ENCODE measurements at places on chromosomes 5 and 9. TPM values are rescaled to one million over a fixed set of nuclear protein-coding genes. Genes with fewer than 3 reads are reported as not detected.

DNA sequence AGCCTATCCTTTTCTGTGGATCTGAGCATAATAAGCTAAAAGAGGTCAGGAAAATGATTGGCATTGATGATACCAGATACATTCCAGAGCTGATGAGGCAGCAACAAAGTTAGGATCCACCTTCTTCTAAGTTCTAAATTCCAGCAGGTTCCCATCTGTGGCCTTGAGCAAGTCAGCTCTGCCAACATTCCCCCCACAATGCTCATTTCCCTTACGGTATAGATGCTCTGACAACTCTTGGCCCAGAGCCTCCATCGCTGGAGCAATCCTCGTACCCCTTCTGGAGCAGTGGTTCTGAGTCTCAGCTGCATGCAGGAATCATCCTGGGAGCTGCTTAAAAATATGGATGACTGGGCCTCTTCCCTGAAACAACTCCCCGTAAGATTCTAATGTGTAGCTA is 78.1 kb downstream of the MED27 start:
- no peak for DNase-seq

GRCh38 chr9:70402213-70402612 is 12.2 kb downstream of the KLF9 start:
- DNase-seq: no peak

DNA sequence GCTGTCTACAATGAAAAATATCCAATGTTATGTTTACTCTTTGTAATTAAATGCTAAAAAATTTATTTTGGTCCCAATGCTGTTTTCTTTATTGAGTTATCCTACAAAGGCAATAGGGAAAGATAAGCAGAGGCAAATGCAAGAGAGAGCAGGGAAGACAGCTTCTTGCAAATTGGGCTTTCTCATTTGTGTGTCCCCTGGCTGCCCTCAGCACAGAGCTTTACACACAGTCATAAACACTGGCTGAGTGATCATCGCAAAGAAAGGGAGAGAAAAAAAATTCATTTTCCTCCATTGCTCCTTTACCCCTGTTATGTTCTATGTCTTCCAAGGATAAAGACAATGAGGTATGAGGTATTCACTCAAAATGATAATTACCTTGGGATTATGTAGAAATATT is 2.3 kb upstream of the TSSK1B start:
- DNase-seq: no peak

GRCh38 chr5:174608631-174609097 is 115.7 kb upstream of the MSX2 start:
- DNase-seq: peak; percentile 88

DNA sequence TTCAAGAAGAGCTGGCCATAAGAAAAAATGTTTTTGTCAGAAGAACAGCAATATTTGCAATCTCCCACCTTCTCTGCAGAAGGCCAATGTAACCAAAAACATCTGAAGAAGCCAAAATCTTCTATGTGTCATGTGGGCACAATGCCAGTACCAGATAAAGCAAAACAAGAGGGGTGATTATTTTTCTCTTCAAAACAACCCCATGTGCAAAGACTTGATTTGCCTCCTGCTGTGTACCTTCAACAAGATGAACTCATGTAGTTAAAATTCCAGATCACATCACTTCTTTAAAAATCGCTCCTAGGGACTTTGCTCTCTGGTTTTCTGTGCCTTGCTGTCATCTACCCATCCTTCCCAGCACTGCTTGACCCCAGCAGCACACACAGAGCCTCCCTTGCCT is 134.0 kb upstream of the MAP3K1 start:
- DNase-seq: no peak

DNA sequence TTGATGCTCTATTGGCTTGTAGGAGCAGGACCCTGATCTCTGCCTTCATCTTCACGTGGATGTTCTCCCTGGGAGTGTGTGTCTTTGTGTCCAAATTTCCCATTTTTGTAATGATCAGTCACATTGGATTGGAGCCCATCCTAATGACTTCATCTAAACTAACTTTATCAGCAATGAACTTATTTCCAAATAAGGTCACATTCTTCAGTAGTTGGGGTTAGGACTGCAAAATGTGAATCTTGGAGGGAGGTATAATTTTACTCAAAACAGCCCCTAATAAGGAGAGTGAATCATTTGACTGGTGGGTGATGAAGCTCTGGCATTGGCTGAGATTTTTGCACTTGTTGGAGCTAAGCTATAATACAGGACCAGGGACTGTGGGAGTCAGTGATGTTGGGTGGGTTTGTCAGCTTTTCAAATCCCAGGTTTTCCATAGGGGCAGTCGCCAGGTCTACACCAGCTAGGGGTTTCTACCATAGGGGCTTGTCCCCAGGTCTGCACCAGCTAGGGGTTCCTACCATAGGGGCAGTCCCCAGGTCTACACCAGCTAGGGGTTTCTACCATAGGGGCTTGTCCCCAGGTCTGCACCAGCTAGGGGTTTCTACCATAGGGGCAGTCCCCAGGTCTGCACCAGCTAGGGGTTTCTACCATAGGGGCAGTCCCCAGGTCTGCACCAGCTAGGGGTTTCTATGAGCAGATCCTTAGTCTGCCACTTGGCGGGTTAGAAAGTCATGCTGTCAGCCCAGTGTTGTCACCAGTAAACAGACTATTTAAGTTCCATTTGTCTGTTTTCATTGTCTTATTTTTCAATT is 382.6 kb upstream of the DAP start:
- DNase-seq: no peak

DNA sequence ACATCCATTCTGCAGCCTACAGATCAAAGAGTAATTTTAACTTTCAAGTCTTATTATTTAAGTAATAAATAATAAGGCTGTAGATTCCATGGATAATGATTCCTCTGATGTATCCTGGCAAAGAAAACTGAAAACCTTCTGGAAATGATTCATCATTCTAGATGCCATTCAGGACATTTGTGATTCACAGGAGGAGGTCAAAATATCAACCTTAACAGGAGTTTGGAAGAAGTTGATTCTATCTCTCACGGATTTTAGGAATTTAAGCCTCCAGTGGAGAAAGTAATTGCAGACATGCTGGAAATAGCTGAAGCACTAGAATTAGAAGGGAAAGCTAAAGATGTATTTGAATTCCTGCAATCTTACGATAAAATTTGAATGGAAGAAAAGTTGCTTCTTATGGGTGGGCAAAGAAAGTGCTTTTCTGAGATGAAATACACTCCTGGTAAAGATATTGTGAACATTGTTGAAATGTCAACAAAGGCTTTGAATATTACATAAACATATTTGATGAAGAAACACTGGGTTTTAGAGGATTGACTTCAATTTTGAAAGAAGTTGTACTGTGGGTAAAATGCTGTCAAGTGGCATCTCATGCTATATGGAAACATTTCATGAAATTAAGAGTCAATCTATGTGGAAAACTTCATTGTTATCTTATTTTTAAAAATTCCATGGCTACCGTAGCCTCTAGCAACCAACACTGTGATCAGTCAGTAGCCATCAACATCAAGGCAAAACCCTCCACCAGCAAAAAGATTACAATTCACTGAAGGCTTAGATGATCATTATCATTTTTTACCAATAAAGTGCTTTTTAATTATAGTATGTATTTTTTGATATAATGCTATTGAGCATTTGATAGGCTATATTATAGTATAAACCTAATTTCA is 1141.0 kb downstream of the CDH12 start:
- DNase-seq: peak; percentile 34

- DNase-seq: no peak
Observed at GRCh38 chr5:31269259-31269658, 75.8 kb downstream of the CDH6 start.

GRCh38 chr5:34621277-34622097 is 34.6 kb upstream of the RAI14 start:
- no peak for DNase-seq

DNA sequence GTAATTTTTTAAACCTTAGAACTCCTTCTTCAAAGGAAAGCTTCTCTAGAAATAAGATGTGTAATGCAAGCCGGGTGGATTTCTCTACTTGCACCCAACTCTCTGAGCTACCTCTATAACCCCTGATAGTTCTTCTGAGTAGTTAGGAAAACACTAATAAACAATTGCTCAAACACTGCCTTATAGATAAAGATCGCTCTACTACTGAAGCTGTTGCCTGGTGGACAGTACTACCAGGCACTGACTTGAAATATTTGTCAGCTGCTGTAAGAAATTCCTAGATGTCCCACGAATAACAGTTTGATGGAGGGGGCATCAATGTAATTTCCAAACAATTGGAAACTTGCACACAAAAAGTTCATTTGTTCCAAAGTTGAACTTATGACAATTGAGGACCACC is 42.0 kb downstream of the NR3C1 start:
- no peak for DNase-seq

- DNase-seq: no peak
Observed at GRCh38 chr5:102955488-102955887, 164.4 kb downstream of the GIN1 start.

DNA sequence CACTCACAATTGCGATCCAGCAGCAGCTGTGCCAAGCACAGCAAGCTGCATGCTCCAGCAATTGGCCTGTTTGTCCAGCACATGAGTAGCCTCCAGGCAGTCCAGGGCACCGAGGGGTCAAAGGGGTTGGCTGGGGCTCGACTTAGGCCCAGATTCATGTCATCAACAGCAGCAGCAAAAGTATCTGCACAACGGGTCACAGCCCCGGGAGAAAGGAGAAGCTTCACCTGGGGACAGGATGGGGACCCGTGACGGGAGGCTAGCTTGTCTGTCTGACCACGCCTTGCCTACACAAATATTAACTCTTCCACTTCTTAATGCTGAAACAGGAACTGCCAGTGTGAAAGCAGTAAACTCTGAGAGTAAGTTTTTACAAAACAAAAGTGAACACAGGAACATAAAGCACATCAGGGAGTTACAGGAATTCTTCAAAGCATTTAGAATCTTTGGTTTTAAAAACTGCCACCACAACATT is 191.2 kb downstream of the PIK3R1 start:
- peak; percentile 33 for DNase-seq

DNA sequence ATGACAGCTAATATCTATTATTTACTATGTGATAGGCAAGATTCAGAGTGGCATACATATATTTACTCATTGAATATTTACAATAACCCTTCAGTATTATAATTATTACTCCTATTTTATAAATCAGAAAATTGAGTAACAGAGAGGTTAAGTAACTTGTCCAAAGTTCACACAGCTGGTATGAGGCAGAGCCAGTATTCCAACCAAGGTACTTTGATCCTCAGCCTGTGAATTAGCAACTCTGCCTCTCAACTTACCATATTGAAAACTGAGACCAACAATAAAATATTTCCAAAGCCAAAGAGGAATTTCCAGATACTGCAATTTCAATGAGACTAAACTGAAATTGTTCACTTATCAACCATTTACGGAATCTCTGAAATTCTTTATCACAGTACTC is 67.9 kb upstream of the TSLP start:
- DNase-seq: no peak

- peak; percentile 42 for DNase-seq
Observed at GRCh38 chr9:86128235-86128822, 29.0 kb upstream of the GOLM1 start.

DNA sequence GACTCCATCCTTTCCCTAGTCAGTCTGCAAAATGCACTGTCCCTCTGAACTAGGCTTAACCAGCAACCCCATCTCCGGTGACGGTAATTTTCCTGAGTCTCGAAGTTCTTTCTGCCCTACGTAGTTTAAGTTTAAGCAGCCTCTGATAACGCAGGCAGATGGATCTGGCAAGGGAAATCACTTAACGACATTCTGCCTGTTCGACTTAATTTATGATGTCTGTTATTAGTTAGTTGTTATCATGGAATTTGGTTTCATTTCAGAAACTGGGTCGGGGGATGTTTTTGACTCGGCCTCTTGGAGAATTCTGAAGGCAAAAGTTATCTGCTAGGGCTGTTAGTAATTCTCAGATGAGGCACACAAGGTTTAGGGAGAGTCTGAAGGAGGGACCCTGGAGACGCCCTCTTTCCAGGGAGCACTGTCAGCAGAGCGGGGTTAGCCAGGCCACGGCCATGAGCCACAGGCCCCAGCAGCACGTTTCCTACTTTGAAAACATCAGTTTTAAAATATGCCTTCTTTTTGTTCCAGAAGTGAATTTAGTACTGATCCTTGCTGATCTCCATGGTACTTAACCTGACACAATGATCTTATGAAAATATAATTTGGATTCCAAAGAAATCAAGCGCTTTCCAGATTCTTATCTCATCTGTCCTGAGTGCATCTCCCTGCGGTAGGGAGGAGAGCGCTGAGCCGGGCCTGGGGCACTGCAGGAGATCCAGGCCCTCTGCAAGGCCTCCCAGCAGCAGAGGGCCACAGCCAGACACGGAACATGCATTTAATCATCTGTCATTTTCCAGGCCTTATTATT is 171.0 kb upstream of the OTULINL start:
- no peak for DNase-seq

- DNase-seq: peak; percentile 50
Observed at GRCh38 chr9:115141612-115142011, 23.7 kb upstream of the TNC start.

DNA sequence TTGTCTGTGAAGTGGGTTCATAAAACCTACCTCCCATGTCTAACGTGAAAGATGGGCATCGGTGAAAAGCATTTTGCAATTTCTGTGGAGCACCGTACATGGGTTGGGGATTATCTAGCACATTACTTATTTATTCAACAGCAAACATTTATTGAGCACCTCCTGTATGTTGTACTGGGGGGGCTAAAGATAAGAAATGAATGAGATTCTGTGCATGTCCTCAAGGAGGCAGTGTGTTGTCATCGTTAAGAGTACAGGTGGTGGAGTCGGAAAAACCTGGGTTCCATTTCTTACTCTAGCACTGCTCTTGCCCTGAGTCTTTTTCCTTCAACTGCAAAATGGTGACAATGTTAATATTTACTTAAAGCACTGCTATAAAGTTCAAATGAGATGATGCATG is 30.4 kb upstream of the DENND1A start:
- no peak for DNase-seq

DNA sequence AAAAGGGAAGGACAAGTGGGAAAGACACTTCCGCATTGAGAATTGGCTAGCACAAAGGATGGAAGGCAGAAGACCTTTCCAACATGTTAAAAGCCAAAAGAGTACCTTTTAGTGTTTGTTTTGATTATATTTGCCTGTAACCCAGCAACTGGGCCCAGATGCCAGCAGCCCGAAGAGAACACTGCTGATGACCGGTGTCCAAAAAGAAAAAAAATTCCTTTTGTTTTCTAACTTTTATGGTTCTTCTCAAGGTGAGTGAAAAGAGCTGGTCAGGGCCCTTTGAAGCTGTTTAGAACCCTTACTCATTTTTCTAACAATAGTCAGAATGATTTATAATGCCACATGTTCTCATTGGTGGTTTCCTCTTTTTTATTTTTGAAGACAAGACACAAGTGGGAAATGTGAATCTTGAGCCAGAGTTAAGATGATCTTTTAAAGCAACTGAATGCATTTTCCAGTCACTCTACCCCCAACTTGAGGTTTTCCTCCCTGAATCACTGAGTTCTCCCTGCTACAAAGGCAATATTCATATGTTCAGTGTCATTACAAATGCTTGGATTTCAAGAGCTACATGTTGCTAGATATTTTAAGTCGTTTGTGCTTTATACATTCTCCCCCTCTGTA is 32.3 kb upstream of the ZNF462 start:
- peak; percentile 72 for DNase-seq

PCDHGB2 gene
- 0.35 TPM for total RNA-seq

OBP2B gene
- not detected for total RNA-seq

LEAP2 gene
- total RNA-seq: not detected

GABRA6 gene
- total RNA-seq: not detected

CDH9 gene
- not detected for total RNA-seq

UGT3A1 gene
- 9.4 TPM for total RNA-seq

Measured in renal cortical epithelial cell (primary cell).